ENCODE measurements at places on chromosomes 1 and 21. TPM values are rescaled to one million over a fixed set of nuclear protein-coding genes. Genes with fewer than 3 reads are reported as not detected.

The MEGF6 gene
- 92.4 TPM for total RNA-seq

The GBP7 gene
- not detected for total RNA-seq

The LCE2B gene
- not detected for total RNA-seq

The EPHA8 gene
- not detected for total RNA-seq

The OR14A2 gene
- not detected for total RNA-seq
